ENCODE measurements at places on chromosomes 2 and 18.

GRCh38 chr2:66872081-66872985, 437.4 kb downstream of the MEIS1 start:
- no peak for DNase-seq

DNA sequence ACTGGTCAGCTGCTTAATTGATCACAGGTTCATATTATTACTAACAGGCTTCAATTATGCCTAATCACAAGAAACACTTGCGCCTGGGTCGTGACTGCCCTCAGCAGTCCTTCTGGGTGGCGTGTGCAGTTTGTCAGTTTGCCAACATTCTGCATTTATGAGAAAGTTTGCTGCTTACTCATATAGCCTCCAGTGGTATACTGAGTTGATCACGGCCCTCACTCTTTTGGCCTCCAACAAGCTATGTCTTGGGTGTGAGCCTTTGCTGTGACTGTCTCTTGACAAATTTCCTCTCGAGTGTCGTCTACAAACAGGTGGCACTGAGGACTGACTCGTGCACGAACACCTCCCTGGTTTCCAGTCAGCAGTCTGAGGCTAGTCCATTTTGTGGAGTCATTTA, 27.3 kb downstream of the DCDC2C start:
- no peak for DNase-seq

GRCh38 chr2:135791418-135792190, 45.4 kb downstream of the LCT start:
- no peak for DNase-seq

- no peak for DNase-seq
Observed at GRCh38 chr2:78989051-78989450, 36.5 kb upstream of the REG3G start.

DNA sequence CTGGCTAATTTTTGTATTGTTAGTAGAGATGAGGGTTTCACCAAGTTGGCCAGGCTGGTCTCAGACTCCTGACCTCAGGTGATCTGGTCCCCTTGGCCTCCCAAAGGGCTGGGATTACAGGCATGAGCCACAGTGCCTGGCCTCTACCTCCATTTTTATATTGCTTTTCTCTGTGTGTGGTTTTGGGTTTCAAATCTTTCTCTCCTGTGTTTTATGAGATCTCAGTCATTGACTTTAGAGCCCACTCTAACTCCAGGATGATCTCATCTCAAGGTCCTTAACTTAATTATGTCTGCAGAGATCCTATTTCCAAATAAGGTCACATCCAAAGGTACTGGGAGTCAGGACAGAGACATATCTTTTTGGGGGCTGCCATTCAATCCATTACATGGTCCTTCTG, 24.7 kb downstream of the ARL4C start:
- no peak for DNase-seq

- DNase-seq: no peak
Observed at GRCh38 chr2:120283649-120284048, 31.0 kb downstream of the RALB start.

DNA sequence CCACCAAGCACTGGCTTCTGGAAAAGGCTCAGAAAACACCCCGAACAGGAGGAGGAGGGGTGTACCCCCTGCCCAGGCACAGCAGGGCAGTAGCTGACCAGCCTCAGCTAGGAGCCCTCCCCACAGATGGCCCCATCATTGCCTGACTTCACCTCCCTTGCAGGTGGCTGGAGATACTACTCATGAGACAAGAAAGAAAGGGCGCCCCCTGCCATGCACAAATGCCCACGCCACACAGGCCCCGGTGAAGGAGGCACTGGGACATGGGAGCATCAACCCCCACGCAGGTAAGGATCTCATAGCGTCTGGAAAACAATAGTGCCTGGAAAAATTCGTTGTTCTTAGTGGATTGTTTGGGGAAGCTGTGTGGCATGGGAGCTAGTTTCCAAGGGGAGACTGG, 240.6 kb downstream of the TFCP2L1 start:
- no peak for DNase-seq

GRCh38 chr2:230975927-230976326, 20.0 kb upstream of the SPATA3 start:
- DNase-seq: no peak

GRCh38 chr2:109176928-109177327, 47.9 kb downstream of the SH3RF3 start:
- DNase-seq: no peak

DNA sequence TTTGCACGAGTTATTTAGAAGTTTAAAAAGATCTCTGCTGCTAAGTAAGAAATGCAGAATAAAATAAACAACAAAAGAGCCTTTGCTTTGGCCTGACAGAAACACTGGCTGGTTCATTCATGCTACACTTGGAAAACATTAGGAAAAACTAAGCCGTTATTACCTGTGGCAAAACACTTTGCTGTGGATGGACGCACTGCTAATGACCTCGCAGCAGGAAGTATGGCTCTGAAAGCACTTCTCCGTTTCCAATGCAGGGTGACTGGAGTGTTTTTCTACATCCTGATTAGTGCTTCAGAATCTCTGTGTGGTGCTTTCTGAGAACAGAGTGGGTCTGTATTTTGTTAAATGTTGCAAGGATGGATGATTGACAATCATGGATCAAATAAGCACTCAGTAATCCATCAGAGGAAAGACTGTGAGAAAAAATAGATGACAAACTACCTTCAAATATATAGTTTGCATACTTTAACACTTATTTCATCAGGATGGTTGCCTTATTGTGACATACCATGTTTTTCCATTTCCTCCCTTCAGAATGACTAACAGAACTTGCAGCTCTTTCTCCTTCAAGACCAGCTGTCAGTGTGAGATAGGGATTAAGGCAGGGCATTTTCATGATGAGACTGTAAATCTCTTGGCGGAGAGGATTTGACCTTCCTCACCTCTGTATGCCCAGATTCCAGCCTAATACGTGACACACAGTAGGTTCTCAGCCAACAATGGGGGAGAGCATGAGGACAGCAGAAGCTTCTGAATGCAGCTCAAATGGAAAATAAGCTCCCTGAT, 38.0 kb downstream of the LINC00305 start:
- no peak for DNase-seq

- no peak for DNase-seq
Observed at GRCh38 chr2:196851088-196851487, 41.9 kb upstream of the C2orf66 start.

DNA sequence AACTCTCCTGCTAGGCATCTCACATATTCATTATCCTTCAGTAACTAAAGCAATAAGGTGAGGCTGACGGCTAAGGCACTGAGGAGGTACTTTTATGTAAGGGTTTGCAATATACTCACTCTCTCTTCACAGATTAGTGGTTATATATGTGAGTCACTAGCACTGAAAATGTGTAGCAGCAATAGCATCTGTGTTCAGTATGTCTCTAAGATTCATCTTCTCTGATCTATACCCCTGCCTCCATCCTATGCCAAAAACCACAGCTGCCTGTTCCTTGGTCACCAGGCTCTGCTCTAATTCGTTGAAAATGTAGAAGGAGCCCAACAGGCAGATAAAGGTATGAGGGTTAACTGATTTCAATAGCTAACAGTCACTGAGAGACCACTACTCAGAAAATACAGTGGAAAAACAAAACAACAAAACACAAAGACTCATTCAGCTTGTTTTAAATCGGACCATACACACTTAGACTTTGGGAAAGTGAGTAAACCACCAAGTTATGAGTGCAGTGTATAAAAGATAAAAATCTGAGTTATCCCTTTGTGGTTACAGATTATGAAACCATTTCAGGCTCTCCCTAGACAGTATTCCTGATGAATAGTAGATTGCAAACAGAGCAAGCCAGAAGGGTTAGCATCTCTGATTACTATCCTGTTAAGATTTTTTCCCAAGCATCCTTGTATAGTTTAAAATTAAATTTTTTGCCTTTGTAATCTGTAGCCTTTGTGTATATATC, 75.3 kb upstream of the CYP26B1 start:
- DNase-seq: no peak

GRCh38 chr18:29780816-29781215, 1261.7 kb downstream of the DSC3 start:
- no peak for DNase-seq

- DNase-seq: no peak
Observed at GRCh38 chr2:223114170-223114569, 62.2 kb downstream of the KCNE4 start.

DNA sequence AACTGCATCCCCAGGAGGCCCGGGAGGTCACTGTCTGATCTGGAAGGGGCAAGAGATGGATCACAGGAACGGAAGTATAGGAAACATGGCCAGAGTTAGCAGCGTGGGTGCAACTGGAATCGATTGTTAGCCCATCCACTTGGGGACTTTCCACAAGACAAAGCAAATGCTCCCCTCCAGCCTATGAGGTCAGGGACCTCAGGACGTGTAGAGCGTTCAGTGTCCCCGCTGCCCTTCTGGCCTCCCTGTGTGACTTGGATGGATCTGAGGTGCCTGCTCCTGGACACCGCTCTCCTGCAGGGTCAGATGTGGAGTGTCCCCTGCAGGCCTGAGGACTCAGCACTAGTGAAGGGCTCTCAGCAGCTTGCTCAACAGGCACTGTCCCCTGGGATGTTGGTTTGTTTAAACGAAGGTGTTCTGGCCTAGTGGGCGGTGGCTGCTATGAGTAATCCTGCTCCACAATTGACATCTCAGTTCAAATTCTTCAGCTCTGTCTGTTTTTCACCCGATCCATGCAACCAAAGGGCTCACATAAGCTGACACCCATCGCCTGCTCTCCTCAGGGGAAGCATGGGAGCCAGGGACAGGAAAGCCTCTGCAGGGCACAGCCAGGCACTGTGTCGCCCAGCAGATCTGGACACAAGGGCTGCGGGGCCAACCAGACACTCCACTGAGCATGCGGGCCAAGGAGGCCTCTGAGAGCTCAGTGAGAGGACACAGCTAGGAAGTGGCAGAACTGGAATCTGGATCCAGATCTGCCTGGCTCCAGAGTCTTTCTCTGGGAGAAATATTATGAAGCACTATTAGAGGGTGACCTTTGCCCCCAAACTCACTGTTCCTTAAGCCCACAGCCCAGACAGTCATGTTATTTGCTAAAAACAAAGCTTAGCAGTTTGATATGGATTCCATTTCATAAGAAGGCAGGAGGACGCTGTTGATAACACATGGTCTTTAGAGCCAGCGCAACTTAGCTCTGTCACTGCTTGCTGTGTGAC, 78.5 kb downstream of the RHOB start:
- peak; percentile 54 for DNase-seq

DNA sequence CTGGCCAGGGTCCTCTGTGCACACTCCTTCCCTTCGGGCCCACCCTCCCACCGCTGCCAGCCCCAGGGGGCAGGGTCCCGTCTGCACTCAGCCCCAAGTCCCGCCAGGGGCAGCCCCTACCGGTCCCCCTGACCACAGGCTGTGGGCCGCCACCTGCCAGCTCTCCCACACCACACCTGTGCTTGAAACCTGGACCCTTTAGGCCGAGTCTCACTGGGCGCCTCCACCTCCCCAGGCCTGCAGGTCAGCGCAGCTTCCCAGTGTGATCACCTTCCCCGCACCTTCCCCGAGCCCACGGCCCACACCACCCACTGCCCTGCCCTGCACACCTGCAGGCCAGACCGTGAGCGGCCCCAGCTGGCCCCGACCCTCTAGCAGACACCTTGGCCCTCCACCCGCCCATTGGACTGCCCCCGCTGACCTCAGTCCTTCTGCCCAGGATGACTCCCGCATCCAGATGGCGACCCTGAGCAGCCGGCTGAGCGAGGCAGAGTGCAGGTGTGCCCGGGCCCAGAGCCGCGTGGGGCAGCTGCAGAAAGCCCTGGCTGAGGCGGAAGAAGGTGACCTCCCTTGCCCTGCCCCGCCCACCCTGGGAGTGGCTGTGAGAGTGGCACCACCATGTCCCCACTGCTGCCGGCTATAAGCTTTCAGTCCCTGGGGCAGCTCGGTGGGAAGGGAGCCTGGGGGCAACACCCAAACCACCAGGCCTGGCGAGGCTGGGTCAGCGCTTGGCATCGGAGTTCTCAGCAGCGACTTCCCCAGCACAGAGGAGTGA, 31.3 kb upstream of the SNED1 start:
- DNase-seq: no peak

GRCh38 chr2:70718736-70719135, 49.3 kb downstream of the ADD2 start:
- no peak for DNase-seq
